ENCODE measurements at places on chromosomes 1 and 21.

- no peak for DNase-seq
Observed at GRCh38 chr1:165610866-165611265, 20.2 kb upstream of the MGST3 start.

DNA sequence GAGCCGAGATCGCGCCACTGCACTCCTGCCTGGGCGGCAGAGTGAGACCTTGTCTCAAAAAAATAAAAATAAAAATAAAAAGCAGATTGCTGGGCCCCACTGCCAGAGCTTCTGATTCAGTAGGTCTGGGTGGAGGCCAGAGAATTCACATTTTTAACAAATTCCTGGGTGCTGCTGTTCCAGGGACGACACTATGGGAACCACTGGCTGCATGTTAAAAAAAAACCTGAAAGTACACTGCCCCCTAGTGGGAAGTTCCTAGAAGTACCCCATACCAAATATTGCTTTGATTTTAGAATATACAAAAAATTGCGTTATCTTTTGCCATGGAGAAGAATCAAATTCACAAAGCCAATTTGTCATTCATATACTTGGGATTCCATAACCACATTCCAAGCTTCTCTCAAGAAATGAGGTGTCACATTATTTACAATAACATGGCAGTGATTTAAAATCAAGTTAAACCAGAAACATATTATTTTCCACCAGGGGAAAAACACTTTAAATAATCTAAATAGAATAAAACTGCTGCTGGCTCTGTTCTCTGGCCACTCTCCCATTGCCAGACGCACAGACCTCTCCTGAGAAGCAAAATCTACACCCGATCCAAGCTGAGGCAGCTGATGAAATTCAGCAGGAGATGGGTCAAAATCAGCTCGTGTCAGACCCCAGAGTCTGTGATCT lies 27.4 kb downstream of the SYF2 start:
- DNase-seq, result peak; percentile 39

GRCh38 chr21:15797577-15798363 lies 68.0 kb downstream of the USP25 start:
- no peak for DNase-seq

DNA sequence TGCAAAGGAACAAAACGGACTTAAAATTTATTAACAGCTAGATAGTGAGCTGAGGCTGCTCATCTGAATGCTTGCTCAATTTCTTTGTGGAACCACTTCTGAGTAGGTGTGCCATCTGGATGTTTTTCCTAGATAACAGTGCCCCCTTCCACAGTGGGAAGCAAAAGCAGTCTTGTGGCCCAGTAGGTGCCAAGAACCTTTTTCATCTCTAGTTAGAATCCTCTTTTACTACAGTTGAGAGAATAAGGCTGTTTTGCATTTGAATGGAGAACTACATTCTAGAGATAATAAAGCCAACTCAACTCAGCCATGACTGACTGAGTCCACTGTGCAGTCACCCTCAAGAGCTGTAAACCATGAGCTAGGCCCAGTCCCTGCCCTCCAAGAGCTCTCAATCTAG lies 13.3 kb downstream of the F3 start:
- peak; percentile 63 for DNase-seq

Data from Ammon's horn (tissue), 1 donor.